ENCODE measurements at places on chromosomes 4 and X.

DNA sequence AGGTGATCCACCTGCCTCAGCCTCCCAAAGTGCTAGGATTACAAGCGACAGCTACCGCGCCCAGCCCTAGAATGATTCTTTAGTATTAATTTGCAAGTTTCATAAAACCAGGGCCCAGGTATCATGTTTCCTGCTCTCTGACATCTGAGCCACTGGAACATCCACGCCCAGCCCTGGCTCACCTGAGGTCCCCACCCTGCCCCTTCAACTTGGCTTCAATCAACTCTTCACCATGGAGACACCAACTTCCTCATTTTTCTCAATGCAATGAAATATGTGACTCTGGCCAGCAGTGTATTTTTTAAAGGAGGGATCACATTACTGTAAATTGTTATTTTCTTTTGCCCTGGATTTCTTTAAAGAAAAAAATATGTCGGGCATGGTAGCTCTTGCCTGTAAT, 3.9 kb downstream of the PRSS12 start:
- no peak for DNase-seq

DNA sequence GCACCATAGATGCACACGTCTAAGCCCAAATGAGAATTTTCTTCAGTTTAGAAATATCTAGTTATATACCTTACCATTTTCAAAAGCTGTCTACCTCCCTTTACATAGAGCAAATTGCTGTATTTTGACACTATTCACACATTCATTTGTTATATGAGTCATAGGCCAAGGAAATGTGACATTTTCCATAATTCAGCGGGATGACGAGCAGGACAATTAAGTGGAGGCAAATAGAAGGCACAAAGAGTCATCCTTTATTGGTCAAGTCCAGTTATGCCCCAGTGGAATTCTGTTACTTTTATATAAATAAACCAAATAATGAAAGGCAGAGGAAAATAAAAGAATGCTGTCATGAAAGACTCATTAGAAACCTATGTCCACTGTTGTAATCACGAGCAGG, 27.9 kb downstream of the FGF13 start:
- no peak for DNase-seq

DNA sequence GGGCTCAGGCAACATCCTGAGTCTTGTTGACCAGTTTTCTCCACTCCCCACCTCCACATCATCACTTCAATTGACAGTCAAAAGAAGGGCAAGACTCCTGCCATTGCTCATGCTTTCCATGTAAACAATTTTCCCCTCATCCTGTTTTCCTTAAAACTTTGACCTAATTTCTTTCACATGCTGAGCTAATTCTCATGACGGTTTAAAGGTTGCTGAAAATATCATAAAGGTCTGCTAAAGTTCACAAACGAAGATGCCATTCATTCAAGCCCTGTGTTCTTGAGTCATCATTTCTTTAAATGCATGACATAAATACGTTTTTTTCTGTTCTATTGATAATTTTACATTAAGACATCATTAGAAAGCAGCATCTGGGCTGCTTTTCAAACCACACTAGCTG, 353.9 kb downstream of the NKX6-1 start:
- DNase-seq = no peak

GRCh38 chrX:40474645-40475044, 106.1 kb upstream of the ATP6AP2 start:
- no peak for DNase-seq

- peak; percentile 8 for DNase-seq
Observed at GRCh38 chr4:4289597-4289940, 385 bp downstream of the LYAR start.

GRCh38 chr4:169823685-169824084, 65.9 kb upstream of the HPF1 start:
- peak; percentile 6 for DNase-seq

- DNase-seq = no peak
Observed at GRCh38 chr4:179563741-179564140, 2121.5 kb upstream of the AGA start.

DNA sequence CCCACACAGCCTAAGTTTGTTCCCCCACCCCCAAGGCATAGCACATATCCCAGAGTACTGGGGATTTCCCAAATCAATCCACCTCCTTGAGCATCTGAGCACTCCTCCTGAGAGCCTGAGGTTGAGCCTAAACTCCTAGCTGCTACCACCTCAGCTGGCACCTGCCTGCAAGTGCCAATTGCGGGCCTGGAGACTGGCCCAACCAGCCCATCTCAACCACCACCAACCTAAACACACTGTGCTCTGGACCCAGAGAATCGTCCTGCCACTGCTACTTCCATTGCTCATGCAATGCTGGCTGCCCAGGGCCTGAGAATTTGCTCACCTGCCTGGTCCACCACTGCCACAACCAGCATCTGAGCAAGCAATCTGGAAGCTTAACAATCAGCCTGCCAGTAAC, 177.1 kb downstream of the FGF13 start:
- DNase-seq = no peak

DNA sequence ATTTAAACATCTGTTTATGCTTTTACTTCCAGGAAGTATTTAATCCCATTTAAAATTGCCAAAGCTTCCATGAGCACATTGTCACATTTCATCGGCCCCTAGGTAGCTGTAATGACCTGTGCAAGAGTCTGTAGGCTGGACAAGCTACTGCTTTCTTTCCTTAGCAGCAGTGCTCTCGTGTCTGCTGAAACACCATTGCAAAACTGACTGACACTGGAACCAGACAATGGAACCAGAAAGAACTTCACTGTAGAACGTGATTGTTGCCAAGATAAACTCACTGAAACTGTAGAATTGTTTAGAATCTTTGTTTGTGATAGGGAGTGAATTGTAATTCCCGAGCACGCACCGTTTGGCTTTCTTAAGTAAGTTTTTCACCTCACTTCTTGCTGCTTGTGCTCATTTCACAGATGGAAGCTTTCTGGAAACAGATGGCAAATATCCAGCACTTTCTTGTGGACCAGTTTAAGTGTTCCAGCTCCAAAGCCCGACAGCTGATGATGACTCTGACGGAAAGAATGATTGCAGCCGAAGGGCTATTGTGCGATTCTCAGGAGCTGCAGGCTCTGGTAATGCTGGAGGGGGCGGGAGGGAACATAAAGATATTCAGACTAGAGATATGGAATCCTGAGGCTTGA, 36.9 kb downstream of the EVC start:
- DNase-seq = no peak

- DNase-seq = no peak
Observed at GRCh38 chr4:169682372-169683047, 62.1 kb downstream of the CLCN3 start.

GRCh38 chr4:187366530-187366929, 629.0 kb upstream of the ZFP42 start:
- DNase-seq = no peak

DNA sequence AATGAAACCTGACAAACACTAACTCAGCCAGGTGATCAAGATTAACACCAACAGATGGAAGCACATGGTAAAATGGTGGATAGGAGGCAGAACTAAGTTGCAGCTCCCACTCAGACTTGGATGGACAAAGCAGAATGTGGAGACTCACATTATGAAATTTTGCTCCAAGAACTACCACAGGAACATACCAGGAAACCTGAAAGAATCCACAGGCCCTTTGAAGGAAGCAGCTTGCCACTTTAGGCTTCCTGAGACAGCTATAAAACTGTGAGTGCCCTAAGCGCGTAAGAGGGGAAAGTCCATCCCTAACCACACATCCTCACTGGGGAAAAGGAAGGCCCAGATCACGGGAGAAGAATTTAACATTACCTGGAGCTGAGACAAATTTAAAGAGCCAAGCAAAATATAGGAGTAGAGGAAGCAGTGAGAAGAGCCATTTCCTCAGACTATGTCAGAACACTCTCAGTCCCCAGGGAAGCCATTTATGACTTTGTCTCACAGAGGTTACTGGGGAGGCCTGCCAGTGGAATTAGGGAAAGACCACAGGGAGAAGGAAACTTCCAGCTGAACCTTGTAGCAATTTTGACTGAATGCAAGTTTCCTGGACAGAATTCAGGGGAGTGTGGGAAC, 224.5 kb downstream of the TEX13C start:
- DNase-seq = no peak

Data from activated CD4-positive, alpha-beta T cell treated with anti-CD3 and anti-CD28 coated beads, Interleukin-2, amount 50 U/mL, for 16 hours (primary cell).